ENCODE measurements at places on chromosomes 12 and 14.

DNA sequence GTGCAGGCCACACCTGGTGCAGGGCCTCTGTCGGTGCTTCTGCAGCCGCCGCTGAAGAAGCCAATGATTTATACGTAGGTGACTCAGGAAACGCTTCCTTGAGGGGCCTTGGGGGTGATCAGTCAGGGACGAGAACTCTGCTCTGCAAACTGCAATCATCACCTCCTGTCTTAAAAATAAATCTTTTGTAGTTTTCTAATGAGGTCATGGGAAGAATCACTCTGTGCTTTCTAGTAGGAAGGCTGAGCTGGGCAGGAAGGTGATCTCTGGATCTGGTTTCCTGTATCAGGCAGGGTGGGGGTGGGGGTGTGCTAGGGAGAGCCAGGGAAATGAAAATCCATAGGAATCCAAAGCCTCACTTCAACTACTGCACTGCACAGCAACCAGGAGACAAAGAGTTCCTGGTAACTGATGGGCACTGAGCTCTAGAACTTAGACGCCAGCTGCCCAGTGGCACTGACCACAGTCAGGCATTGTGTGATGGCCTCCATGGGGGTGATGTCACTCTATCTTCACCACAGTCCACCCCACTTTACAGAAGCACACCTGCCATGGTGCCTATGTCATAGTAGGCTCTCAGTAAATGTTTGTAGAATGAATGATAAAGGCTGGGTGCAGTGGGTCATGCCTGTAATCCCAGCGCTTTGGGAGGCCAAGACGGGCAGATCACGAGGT, 292.4 kb upstream of the PWP1 start:
- peak overlapping the region; percentile 92 for H3K27ac ChIP-seq
- H3K27me3 ChIP-seq, result no peaks in the 10 kb centered on the region
- H3K36me3 ChIP-seq, result no peaks in the 10 kb centered on the region
- H3K4me3 ChIP-seq, result peak overlapping the region; percentile 55

- peaks cover 5% of the 10 kb centered on the region for H3K36me3 ChIP-seq
- no peak overlapping the region for H3K4me3 ChIP-seq
- peaks cover 8% of the 10 kb centered on the region for H3K4me1 ChIP-seq
- no peak overlapping the region for H3K27ac ChIP-seq
- DNase-seq, result no peak
Measured at GRCh38 chr12:49557917-49558215, 10.1 kb downstream of the MCRS1 start.

- no peaks in the 10 kb centered on the region for H3K4me1 ChIP-seq
- no peak for DNase-seq
- H3K4me3 ChIP-seq, result no peak overlapping the region
- H3K27ac ChIP-seq, result no peak overlapping the region
Measured at GRCh38 chr12:104427547-104427938, 29.2 kb upstream of the CHST11 start.

DNA sequence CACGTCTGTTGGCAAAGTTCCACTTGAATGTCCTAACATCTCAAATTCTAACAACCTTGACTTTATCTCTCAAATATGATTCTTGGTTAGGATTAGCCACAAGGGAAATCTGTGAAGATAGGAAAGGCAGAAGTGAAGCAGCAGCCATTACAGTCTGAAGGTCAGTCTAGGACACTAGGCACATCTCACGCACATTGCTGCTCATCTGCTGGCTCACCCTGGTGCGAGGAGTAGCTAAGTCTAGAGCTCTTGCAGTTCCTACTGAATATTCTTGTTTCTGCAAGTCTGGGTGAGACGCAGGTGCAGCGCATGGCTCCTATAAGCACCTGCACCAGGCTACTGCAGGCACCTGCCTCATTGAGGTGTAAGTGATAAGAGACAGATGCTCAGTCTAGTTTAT, 6.4 kb upstream of the SLC25A3 start:
- H3K36me3 ChIP-seq, result no peaks in the 10 kb centered on the region
- DNase-seq, result no peak
- no peak overlapping the region for H3K27ac ChIP-seq
- H3K4me1 ChIP-seq, result no peaks in the 10 kb centered on the region
- no peak overlapping the region for H3K4me3 ChIP-seq

- peaks cover 9% of the 10 kb centered on the region for H3K36me3 ChIP-seq
- H3K27me3 ChIP-seq, result no peaks in the 10 kb centered on the region
- peaks cover 53% of the 10 kb centered on the region for H3K4me1 ChIP-seq
- H3K4me3 ChIP-seq, result no peak overlapping the region
Measured at GRCh38 chr12:122841544-122842321, 6.5 kb downstream of the HIP1R start.

DNA sequence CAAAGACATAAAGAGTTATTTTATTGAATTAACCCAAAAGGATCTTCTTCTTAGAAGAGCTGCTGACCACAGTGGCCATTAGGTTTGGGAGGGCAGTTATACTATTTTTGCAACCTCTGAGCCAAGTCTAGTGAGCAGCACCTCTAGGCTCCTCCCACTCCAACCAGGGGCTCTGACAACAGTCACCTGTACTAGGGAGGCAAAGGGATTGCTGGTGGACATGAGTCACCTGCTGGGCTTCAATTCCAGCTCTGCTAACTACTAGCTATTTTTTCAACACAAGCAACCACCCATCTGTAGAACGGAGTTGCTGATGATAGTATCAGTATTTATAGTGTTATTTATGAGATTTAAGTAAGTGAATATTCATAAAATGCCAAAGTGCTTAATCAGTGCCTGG, 166.0 kb downstream of the KLHL28 start:
- H3K27me3 ChIP-seq, result peaks cover 23% of the 10 kb centered on the region
- no peak overlapping the region for H3K4me3 ChIP-seq
- H3K36me3 ChIP-seq, result no peaks in the 10 kb centered on the region
- H3K27ac ChIP-seq, result no peak overlapping the region
- no peaks in the 10 kb centered on the region for H3K4me1 ChIP-seq
- DNase-seq, result no peak

DNA sequence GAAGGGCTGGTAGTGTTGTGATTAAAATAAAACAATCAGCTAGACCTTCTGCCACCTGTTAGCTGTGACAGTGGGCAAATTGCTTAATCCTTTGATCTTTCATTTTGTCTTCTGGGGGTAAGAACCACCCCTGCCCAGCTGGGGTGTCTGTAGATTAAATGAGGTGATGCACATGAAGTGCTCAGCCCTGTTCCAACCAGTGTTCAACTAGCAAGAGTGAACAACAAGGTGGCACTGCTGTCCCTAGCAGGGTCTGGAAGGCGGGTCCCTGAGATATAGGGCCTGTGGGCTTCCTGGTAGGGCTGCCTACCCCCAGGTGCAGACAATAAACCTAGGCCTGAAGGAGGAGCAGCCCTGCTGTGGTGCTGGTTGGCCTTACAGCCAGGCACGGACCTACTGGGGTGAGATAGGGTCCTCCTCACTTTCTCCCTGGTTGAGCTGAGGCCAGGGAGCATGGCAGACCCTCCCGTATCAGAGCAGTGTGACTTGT, 60.6 kb downstream of the ARL6IP4 start:
- no peak overlapping the region for H3K4me3 ChIP-seq
- peaks cover 45% of the 10 kb centered on the region for H3K4me1 ChIP-seq
- H3K36me3 ChIP-seq, result peaks cover 9% of the 10 kb centered on the region
- no peak for DNase-seq
- H3K27me3 ChIP-seq, result no peaks in the 10 kb centered on the region

- H3K36me3 ChIP-seq, result no peaks in the 10 kb centered on the region
- no peak overlapping the region for H3K27ac ChIP-seq
- H3K4me3 ChIP-seq, result no peak overlapping the region
- no peaks in the 10 kb centered on the region for H3K27me3 ChIP-seq
Measured at GRCh38 chr12:71556448-71556847, 107.2 kb downstream of the ZFC3H1 start.

- no peak for DNase-seq
- peaks cover 15% of the 10 kb centered on the region for H3K4me1 ChIP-seq
- H3K36me3 ChIP-seq, result peaks cover 46% of the 10 kb centered on the region
- H3K27me3 ChIP-seq, result no peaks in the 10 kb centered on the region
- no peak overlapping the region for H3K4me3 ChIP-seq
Measured at GRCh38 chr12:6921996-6922946, 5.5 kb upstream of the ATN1 start.

DNA sequence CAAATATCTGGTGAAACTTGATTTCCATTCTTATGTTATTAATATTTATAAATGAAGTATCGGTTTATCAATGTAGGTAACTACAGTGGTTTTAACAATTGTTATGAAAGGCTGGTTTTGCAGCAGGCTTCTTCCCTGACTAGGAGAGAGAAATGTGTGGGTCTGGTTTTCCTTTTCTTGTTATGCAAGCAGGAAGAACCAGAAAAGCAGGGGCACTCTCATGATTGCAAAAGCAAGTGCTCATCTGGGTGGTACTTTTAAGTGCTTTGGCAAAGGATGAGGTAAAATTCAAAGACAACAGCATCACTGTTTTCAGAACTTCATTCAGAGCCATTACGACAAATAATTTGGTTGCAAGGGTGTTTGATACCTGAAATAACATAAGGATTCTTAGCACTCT, 105.6 kb downstream of the PTPRO start:
- H3K36me3 ChIP-seq, result no peaks in the 10 kb centered on the region
- no peak overlapping the region for H3K27ac ChIP-seq
- H3K4me3 ChIP-seq, result no peak overlapping the region
- no peak for DNase-seq
- no peaks in the 10 kb centered on the region for H3K4me1 ChIP-seq

- H3K27me3 ChIP-seq, result no peaks in the 10 kb centered on the region
- no peaks in the 10 kb centered on the region for H3K4me1 ChIP-seq
- H3K4me3 ChIP-seq, result no peak overlapping the region
- DNase-seq, result no peak
- no peaks in the 10 kb centered on the region for H3K36me3 ChIP-seq
Measured at GRCh38 chr14:64680714-64681065, 23.5 kb upstream of the PLEKHG3 start.
